SJSA1 (cell line): ENCODE measurements at places on chromosomes 16 and 17. TPM values are rescaled to one million over a fixed set of nuclear protein-coding genes. Genes with fewer than 3 reads are reported as not detected.

NKD1 gene
- total RNA-seq, result 0.06 and 0.42 TPM in 2 replicates

ZFPM1 gene
- 0.38 and 0.92 TPM in 2 replicates for total RNA-seq

HS3ST3A1 gene
- total RNA-seq, result 12.9 and 16.8 TPM in 2 replicates

HCRT gene
- total RNA-seq, result not detected in 2 replicates
